ENCODE measurements at places on chromosomes 5 and 9. TPM values are rescaled to one million over a fixed set of nuclear protein-coding genes. Genes with fewer than 3 reads are reported as not detected.

DNA sequence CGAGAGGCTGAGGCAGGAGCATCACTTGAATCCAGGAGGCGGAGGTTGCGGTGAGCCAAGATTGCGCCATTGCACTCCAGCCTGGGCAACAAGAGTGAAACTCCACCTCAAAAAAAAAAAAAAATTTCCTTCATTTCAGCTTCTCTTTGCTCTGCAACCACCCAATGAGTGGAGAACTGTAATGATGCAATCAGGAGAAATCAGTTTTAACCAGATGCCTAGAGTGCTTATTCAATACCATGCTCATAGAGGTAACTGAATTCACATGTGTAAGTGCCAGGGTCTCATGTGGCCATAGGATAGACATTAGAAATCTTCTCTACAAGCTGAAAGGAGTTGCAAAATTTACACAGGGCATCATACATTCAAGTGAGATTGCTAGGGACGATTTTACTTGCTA lies 70.6 kb downstream of the HMHB1 start:
- no peak for DNase-seq

GRCh38 chr5:43041669-43042175 lies 1.6 kb upstream of the ANXA2R start:
- DNase-seq, result peak; percentile 78

- no peak for DNase-seq
Measured at GRCh38 chr9:105912863-105913516, 218.6 kb downstream of the TMEM38B start.

DNA sequence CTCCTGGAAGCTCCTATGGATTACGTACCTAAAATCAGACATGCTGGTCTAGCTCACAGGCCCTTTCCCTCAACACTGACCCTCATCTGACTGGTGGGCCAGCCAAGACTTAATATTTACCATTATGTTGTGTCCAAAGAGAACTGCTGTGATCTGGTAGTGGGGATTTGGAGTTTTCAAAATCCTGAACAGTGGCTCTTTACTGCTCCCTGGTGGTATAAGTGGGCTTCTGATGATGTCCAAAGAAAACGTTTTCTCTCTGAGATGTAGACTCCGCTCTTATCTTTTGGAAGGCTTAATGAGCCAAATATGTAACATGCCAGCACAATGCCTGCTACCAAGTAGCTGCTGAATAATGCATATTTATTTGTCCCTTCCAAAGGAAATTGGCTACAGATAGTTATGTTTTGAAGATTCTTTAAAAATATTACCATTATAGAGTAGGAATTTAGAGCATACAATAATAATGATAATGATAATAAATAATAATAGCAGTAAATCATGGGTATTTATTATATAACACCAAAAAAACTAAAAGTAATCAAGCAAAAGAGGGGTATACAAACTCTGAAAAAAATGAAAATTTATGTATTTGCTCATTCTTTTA lies 406.6 kb upstream of the TNC start:
- DNase-seq, result peak; percentile 81

DNA sequence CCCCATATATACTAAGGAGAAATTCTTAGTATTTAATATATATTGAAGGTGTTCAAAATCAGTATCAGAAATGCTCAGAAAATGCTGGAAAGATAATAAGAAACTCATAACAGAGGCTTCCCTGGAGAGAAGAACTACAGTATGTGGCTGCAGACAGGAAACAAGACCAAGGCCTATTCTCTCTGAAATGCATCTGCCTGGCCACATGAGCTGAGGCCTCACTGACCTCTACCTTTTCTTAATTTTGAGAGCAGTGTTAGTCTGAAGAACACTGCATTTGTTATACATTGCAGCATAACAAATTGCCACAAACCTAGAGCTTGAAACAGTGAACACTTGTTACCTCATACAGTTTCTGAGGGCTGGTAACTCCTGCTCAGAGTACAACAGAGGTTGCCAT lies 133.4 kb upstream of the SPEF2 start:
- DNase-seq, result no peak

DNA sequence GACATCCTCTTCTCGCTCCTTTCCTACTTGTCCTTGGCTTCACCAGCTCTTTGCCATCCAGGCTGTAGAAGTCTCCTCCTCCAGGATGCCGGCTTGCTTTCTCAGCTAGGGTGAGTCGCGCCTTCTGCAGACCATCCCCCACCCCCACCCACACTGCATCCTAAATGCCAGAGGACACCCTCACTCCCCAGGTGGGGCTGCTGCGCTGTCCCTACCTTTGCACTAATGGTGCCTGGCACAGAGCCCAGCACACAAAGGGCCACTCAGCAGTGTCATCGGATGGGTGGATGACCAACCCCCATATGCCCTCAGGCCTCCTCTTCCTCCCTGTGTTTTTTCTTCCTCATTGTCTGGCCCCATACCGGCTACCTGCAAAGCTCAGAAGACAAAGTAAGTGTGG lies 14.8 kb downstream of the IL9 start:
- DNase-seq, result no peak

- no peak for DNase-seq
Measured at GRCh38 chr5:17415321-17415758, 82.7 kb upstream of the TAF11L2 start.

SLC45A2 gene
- 618 TPM for total RNA-seq

DNA sequence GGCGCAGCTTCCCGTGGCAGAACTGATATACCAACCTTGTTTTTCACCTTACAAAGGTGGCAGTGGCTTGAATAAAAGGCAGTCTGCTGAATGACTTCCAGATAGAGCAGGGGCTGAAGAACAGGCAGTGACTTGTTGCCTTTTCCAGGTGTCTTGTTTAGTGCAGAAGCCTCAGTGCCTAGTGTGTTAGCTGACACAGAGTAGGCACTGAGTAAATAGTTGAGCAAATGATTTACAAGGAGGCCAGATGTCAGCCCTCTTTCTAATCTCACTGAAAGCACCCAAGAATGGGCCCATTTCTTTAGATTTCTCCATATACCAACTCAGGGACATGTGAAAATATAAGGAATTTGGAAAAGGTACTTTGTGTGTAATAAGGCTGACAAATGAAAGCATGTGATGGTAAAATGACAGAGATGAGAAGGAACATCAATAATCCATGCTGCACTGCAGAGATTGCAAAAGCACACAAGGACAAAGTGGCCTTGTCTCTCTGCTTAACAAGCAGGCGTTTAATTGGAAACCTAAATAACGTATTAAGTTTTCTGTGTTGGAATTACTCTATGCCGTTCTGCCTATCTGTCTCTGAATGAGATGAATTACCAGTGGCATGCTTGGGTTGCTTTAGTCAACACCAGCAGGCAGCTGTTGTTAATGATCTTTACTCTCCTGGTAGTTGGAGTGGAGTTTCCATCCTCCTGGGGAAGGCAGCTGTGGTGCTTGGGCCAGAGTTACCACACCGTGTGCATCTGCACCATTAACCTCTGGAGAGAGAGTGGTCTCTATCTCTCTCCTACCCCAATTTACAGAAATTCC lies 360.1 kb upstream of the C9orf72 start:
- DNase-seq, result no peak

PCDHA9 gene
- not detected for total RNA-seq

DNA sequence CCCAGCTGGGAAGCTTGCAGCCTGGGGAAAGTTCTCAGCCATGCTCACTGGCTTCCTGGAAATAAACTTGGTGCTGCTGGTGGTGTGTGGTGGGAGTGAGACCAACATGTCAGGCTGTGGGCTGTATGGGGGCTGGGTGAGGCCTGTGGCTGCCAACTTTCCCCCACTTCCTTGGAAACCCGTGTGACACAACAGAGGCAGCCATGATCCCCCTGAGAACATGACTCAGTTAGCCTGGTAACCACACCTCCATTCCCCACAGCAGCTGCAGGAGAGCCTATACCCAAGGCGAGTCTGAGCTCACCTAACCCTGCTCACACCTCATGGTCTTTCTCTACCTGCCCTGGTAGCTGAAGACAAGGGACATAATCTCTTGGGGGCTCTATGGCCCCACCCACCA lies 72.7 kb upstream of the RGMB start:
- no peak for DNase-seq

GRCh38 chr9:107488375-107489143 lies 1.0 kb downstream of the KLF4 start:
- no peak for DNase-seq

FOXD4L5 gene
- not detected for total RNA-seq

- DNase-seq, result peak; percentile 99
Measured at GRCh38 chr5:149940941-149941644, 3.5 kb downstream of the PDE6A start.

ELAVL2 gene
- total RNA-seq, result not detected

DNA sequence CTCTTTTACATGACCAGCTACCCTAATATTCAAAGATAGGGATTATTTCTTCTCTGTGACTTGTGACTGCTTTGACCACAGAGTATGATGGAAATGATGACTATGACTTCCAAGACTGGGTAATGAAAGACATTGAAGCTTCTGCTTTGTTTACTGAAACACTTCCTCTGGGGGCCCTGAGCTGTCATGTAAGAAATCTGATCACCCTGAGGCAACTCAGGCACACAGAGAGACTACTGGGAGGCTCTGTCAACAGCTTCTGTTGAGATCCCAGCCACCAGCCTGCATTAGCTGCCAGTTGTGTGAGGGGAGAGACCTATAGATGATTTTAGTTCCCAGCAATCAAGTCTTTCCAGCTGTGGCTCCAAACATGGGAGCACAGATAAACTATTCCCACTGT lies 76.5 kb downstream of the KCTD16 start:
- no peak for DNase-seq

DNA sequence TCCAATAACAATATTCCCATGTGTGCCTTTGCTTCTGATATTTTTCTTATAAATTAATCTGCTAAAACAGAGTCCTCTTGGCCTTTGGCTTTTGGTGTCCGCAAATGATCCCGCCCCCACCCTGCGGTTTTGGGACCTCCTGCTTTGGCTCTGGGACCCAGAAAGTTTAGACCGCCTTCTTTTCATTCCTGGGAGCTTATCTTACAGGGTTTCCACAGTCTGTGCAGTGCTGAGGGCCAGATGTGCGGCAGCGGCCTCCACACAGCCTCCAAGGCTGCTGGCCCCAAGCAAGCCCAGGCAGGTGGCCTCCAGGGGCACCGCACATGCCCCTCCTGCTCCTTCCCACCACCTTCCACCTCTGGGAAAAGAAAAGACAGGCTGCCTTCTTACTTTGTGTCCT lies 191.5 kb downstream of the ERCC6L2 start:
- no peak for DNase-seq

DNA sequence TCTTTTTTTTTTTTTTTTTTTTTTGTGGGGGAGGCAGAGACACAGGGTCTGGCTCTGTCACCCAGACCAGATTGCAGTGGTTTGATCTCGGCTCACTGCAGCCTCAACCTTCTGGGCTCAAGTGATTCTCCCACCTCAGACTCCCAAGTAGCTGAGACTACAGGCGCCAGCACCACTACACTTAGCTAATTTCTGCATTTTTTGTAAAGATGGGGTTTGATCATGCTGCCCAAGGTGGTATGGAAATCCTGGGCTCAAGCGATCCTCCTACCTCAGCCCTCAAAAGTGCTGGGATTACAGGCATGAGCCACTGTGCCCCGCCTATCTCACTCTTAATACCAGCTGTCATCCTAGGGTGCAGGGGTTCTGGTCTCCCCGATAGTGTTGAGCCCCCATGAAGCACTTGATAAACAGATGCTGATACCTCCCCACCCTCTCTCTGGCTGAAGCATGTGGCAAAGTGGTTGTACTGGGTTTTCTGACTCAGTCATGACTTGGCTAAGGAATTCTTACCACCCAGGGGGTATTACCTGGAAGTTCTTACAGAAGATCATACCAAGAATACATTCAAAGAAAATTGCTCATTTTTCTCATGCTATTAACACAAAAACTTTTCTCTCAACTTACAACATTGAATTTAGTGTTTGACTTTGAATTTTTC lies 110.2 kb upstream of the DAPK1 start:
- no peak for DNase-seq

GRCh38 chr5:45796959-45797553 lies 100.9 kb upstream of the HCN1 start:
- peak; percentile 64 for DNase-seq

DNA sequence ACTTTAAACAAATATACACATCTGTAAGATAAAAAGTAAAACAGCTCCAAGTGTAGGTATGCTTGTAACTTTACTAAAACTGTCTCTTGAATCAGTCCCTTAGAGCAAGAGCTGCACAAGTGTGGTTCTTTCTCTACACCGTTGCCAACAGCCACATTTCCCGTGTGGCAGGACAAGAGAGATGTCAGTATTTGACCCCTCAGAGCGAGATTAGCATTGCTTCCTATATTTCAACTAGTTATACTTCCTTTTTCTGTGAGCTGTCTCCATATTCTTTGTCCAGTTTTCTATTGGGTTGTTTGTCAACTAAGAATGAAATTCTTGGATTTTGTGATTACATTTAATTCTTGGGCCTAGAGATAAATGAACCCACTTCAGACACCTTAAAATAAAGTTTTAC lies 8.0 kb downstream of the PLIN2 start:
- no peak for DNase-seq

GRCh38 chr5:83277953-83278352 lies 193.6 kb upstream of the VCAN start:
- DNase-seq, result no peak

SLC25A51 gene
- 28.7 TPM for total RNA-seq

DNA sequence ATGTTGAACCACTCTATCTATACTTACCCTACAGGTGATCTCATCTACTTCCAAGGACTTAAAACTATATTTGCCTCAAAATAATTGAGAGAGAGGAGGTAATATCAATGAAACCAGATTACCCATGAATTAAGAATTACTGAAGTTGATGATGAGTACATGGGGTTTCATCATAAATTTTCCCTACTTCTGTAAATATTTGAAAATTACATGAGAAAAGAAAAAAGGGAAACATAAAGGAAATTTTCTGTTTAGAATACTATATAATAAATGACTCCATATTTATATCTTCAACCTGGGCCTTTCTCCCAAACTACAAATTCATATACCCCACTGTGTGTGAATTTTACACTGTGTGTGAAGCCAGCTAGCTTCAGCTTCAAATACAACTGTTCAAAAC lies 2.6 kb downstream of the TSTD2 start:
- DNase-seq, result no peak

DNA sequence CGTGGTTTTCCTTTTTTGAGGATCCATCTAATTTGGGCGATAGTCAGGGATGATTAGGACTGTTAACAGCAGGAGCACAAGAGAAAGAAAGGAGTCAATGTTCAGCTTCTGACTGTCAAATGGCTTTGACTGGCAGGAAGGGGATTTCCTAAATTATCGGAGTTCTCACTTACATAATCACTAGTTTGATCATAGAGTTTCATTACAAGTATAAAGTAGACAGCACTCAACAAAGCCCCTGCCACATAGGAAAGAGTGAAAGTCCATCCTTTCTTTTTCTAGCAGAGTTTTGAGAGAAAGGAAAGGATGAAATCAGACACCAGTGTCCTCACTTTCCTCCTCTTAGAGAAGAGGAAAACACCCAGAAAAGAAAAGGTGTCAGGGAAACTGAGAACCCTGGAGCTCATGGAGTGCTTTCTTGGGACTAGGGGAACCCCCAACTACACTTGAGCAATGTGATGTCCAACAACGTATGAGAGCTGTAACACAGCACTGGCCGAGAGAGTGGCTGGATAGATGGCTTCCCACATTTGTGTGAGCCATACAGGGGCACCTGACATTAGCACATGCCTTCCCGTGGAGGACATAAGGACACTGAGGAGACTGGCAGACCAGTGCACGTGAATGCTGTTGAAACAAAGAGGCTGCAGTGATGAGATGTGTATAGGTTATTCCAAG lies 26.0 kb upstream of the LPAR1 start:
- DNase-seq, result no peak
